ENCODE measurements at places on chromosomes 4 and X.

- DNase-seq, result no peak
Observed at GRCh38 chrX:27976284-27976683, 5.0 kb downstream of the DCAF8L1 start.

DNA sequence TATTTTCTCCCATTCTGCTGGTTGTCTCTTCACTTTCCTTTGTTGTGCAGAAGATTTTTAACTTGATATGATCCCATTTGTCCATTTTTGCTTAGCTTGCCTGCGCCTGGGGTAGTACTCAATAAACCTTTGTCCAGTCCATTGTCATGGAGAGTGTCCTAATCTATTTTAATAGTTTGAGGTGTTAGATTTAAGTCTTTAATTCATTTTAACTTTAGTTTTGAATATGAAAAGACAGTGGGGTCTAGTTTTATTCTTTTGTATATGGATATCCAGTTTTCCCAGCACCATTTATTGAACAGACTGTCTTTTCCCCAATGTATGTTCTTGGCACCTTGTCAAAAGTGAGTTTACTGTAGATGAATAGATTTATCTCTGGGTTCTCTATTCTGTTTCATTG is 76.0 kb upstream of the ITM2A start:
- no peak for DNase-seq

DNA sequence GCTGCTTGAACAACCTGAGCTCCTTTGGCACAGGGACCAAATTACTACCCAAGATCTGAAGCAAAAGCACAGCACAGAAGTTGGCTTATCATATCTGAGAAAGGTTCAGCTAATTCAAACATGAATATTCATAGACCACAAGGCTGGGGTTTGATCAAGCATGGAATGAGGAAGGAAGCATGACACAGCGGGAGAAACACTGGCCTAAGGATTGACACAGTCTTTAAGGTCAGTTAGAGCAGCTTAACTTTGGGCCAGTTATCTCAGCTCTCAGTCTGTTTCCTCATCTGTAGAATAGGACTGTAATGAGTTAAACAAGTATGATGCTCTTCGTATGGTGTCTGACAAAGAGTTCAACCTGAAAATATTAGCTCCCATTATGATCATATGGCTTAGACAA is 88.5 kb upstream of the CBR4 start:
- DNase-seq, result no peak

GRCh38 chr4:7451800-7452199 is 17.1 kb upstream of the PSAPL1 start:
- no peak for DNase-seq
